ENCODE measurements at places on chromosomes 16 and 17.

DNA sequence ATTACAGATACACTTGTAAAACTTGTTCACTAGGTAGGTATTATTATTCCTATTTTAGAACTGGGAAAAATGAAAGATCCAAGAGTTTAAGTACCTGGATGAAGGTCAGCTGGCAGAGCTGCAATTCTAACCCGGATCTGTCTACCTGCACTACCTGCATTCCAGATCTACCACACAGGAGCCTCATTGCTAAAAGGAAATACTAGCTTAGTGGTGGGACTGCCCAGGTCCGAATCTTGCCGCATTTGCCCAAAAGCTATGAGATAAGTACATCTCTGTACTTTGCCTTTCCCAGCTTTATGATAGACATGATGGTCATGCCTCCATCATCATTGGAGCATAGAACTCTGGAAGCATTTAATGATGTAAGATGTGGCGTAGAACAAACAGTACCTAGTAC is 36.8 kb upstream of the TEKT3 start:
- ATAC-seq = no peak

DNA sequence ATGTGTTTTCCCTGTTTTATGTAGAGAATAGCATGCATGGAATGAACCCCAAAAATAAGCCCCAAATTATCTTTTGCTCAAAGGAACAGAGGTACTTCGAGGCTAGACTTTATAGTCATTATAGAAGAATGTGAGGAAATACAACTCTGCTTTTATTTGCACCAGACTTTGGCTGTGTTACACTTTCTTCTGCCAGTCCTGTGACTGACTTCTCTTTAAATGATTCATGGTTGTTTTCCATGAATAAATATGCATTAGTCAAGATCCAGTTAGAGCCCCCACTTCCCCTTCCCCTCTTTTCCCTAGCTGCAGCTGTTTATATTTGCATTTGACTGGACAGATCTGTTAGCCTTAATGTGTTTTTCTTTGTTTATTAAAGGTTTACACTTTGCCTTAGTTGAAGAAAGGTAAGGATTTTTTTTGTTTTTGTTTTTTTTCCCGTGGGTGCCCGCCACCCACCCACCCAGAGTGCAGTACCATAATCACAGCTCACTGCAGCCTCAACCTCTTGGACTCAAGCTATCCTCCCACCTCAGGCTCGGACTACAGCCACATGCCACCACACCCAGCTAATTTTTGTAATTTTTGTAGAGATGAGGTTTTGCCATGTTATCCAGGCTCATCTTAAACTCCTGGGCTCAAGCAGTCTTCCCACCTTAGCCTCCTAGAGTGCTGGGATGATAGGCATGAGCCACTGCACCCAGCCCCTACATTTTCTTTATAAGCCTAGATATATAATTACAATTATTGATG is 152.6 kb downstream of the CYB561 start:
- no peak for ATAC-seq

DNA sequence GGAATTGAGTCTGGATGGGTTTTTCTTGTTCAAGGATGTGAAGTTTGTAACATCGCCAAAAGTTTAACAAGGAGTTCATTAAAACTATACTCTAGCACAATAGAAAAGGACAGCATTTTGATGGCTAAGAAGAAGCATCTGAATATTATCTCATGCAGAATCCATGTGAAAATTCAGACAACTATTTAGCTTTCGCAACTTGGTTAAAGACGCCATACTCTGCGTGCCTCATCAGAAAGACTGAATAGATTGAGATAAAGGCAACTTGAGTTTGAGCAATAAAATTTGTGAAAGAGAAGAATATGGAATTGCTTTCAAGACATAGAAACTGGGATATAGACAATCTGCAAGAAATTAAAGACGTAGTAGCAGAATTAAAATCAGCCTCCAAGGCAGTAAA is 151.1 kb upstream of the MYOCD start:
- ATAC-seq = no peak

- no peak for ATAC-seq
Measured at GRCh38 chr17:82849076-82849945, 9.5 kb upstream of the ZNF750 start.

DNA sequence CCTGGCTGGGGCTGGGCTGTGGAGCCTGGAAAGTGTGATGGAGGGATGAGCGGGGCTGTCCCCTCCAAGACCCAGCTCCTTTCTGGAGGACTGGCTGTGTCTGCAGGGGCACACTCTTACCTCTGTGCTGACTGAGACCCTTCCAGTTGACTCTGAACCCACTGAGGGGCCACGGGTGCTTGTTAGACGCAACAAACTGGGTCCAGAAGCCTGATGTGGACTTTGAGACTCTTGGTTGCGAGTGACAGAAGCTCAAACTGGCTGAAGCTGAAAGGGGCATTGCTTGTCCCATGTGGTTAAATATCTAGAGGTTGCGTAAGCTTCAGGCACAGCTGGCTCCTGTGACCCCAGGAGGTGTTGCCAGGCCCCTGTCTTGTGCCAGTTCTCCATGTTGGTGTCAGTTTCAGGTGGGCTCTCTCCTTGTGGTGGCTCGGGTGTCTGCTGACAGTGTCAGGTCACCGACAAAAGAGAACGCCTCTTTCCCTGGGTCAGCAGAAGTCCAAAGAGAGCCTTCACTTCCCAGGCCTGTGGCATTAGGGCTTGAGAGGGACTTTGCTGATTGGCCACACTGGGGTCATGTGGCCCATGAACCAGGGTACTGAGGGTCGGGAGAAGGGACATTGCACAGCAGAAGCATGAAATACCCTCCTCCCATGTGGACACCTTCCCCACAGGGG is 16.7 kb downstream of the ADCY7 start:
- ATAC-seq = no peak

DNA sequence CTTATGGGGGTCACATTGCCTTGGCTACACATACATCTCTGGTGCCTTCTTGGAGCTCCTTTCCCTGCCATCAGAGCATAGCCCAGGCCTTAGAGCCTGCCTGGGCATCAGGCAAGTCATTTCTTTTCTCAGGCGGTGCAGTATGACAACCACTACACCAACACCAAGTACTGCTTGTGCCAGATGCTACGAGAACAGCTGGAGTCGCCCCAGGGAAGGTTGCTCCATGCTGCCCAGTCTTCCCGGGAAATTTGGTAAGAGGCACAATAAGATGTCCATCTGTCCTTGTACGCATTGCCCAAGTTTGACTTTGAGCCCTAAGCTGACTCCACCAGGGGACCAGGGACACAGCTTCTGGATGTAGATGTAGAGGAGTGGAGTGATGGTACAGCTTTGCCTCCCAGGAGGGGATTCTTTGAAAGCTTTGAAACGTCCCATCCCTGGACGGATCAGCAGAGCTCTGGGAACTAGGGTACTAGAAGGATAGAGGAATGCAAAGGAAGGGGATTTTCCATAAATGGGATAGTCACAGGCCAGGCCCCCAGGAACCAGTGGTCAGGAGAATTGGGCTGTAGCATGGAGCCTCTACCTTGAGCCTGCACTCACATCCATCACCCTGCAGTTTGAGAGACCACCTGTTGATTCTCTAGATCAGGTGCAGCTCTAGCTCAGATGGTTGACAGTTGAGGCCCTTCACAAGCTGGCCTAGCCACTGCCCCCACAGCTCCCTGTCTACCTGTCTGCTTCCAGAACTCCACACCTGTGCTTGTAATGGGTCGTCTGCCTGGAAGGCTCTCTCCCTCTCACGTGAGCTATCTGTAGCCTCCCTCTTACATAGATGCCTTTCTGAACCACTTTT is 11.0 kb upstream of the NFATC3 start:
- ATAC-seq = no peak

DNA sequence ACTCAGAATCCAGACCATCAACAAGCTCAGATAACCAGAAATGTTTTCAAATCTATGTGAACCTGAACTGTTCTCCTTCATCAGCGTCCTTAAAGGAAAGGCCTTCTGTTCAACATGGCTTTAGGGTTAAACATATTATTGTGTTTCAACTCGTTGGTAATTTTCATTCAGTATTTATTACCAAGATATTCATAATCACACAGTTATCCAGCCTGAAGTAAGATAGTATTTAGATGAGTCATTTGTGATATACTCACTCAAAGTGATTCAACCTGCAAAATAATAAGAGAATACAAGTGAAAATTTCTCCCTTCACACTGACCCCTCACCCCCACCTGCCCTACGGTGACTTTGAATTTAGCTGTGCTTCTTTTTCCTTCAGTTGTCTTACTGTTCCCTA is 3.0 kb downstream of the CYLD start:
- ATAC-seq = no peak

GRCh38 chr17:74148446-74148845 is 55.0 kb upstream of the RPL38 start:
- ATAC-seq = no peak

DNA sequence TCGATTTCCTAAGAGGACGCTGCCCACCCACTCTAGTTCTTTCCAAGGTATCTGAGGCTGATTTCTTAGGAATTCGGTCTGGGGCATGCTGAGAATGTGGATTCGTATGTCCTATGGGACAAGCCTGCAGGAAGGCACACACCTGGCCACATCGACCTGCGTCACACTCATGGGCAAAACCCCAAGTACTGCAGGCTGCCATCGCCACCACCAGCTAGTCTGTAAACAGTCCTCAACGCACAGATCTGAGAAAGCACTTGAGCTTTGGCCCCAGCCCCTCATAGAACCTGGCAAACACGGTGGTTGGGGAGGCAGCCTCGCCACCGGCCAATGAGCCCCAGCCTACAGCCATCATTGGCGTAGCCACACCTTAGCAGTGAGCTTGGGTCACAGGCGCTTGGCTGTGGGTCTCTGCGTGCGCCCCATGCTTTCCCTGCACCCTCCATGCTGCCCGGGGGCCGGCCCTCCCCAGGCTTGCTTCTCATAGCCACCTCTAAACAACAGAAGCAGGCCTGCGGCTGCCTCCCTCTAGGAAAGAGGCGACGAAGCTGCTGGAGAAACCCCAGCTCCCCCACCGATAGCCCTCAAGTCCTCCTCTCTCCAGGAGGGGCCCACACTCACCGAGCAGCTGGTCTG is 75.1 kb downstream of the ZNF778 start:
- no peak for ATAC-seq

- no peak for ATAC-seq
Measured at GRCh38 chr17:40022497-40022896, 7.3 kb downstream of the CSF3 start.

- ATAC-seq = no peak
Measured at GRCh38 chr16:78816499-78817195, 717.2 kb downstream of the WWOX start.

All from esophagus mucosa (tissue), 1 donor.